ENCODE measurements at places on chromosomes 7 and 10. TPM values are rescaled to one million over a fixed set of nuclear protein-coding genes. Genes with fewer than 3 reads are reported as not detected.

DNA sequence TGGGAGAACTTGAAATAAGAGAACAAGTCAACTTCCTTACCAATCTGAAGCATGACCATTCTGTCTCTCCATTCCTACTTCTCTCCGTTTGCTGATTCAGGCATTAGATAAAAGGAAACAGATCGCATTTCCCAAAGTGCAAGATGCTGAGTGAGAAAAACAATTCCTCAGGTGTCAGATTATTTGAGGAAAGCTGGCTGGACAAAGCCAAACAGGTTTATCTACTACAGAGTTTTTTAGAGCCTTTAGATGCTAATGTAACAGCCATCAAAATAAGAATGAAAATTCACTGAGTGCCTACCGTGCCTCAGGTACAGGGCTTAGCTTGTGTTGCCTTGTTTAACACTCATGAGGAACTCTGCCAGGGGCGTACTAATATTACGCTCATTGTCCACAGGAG, 135.9 kb upstream of the MBL2 start:
- H3K27me3 ChIP-seq, result no peaks in the 10 kb centered on the region
- no peak for DNase-seq
- H3K27ac ChIP-seq, result no peak overlapping the region
- H3K4me1 ChIP-seq, result peaks cover 14% of the 10 kb centered on the region

GRCh38 chr10:66852811-66853210, 73.0 kb upstream of the LRRTM3 start:
- H3K27ac ChIP-seq, result no peak overlapping the region
- H3K36me3 ChIP-seq, result no peaks in the 10 kb centered on the region
- no peaks in the 10 kb centered on the region for H3K4me1 ChIP-seq

- no peaks in the 10 kb centered on the region for H3K36me3 ChIP-seq
- H3K27ac ChIP-seq, result no peak overlapping the region
- H3K4me1 ChIP-seq, result no peaks in the 10 kb centered on the region
- no peak overlapping the region for H3K4me3 ChIP-seq
- H3K27me3 ChIP-seq, result no peaks in the 10 kb centered on the region
- DNase-seq, result no peak
Measured at GRCh38 chr10:29210266-29210868, 78.5 kb upstream of the LYZL1 start.

DNA sequence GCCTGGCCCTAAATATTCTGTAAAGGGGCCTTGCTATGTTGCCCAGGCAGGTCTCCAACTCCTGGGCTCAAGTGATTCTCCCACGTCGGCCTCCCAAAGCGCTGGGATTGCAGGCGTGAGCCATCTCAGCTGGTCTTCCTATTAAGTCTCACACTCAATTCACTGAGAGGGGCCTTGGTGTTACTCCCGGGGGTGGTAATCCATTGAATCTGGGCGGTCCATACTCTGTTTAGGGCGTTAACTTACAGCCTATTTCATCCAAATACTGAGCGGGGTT, 665 bp upstream of the SRRT start:
- peak overlapping the region; percentile 87 for H3K27ac ChIP-seq
- H3K36me3 ChIP-seq, result no peaks in the 10 kb centered on the region
- H3K4me3 ChIP-seq, result peak overlapping the region; percentile 89
- no peak for DNase-seq
- peaks cover 24% of the 10 kb centered on the region for H3K4me1 ChIP-seq
- H3K27me3 ChIP-seq, result no peaks in the 10 kb centered on the region

DNA sequence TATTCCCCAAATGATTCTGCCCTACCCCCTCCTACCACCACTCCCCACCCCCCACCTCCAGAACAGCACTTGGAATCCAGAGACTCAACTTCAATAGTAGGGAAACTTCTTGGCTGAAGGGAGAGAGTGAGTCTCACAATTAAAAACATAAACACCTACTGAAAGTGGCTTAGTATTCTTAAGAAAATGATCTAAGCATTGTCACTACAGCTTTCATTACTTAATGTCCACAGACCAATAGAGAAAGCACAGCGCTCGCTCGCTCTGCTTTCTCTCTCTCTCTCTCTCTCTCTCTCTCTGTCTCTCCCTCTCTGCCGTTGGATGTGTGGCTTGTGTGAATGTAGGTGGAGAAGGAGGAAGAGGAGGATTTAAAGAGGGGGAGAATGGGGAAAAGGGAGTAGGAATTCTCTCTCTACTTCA, 1.5 kb upstream of the SEMA3A start:
- H3K27ac ChIP-seq, result no peak overlapping the region
- no peaks in the 10 kb centered on the region for H3K27me3 ChIP-seq
- no peak overlapping the region for H3K4me3 ChIP-seq
- H3K4me1 ChIP-seq, result no peaks in the 10 kb centered on the region
- no peaks in the 10 kb centered on the region for H3K36me3 ChIP-seq

- no peak overlapping the region for H3K27ac ChIP-seq
- H3K4me3 ChIP-seq, result no peak overlapping the region
- H3K4me1 ChIP-seq, result no peaks in the 10 kb centered on the region
- no peak for DNase-seq
Measured at GRCh38 chr7:1141651-1142050, 18.3 kb downstream of the ZFAND2A start.

DNA sequence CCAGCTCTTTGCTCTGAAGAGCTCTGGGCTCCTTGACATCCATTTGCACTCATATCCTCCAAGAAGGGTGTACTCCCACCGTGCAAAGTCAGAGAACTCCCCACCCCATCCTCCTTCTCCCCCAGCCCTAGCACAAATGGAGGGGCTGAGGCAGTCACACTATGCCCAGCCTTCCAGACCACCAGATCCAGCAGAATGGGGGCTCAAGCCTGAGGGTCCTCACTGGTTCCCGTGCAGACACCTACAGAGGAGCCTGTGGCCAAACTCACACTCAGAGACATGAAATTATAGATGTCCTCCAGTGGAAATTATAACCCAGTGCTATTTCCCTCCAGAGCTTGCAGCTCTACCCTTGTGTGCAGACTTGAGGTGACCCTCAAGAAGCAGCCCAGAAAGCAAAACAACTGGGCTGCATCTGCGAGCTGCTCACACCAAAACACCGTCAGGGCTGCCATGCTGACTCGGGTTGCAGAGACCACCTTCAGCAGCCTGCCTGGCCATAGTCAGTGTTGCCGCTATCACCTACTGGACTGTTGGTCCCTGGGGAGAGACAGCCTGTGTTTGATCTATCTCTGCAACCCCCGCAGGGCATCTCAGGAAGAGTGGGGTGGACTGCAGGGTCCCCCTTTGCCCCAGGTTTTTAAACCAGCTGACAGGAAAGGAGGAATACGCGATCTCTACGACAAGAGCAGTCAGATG, 7.4 kb downstream of the ZNF488 start:
- H3K27me3 ChIP-seq, result no peaks in the 10 kb centered on the region
- no peak for DNase-seq
- H3K4me3 ChIP-seq, result no peak overlapping the region
- no peaks in the 10 kb centered on the region for H3K4me1 ChIP-seq
- no peak overlapping the region for H3K27ac ChIP-seq

DNA sequence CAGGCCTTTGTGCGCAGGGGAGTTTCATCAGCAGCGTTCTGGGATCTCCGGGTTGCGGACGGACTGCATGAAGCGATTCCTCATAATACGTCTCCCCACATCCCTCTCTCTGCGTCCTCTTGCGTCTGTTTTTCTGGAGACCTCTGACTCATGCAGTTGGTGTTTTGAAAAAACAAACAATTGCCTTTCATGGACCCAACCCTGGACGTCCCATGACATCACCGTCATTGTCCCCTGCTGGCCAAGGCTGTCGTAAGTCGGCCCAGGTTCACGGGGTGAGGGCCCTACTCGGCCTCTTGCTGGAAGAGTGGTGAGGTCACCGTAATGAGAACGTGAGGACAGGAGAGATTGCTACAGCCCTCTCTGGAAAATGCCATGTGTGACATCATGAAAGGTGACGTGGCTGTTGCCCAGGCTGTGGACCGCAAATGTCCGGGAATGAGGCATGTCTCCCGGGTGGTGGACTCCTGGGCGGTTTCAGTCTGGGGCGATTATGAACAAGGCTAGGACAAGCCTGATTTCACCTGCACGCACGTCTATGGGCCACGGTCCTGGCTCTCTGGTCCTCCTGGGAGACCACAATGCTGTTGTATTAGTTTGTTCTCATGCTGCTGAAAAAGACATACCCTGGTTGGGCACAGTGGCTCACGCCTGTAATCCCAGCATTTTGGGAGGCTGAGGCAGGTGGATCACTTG, 9.8 kb upstream of the MAFK start:
- no peaks in the 10 kb centered on the region for H3K36me3 ChIP-seq
- no peak overlapping the region for H3K27ac ChIP-seq
- no peaks in the 10 kb centered on the region for H3K4me1 ChIP-seq
- H3K27me3 ChIP-seq, result no peaks in the 10 kb centered on the region

GRCh38 chr10:60728056-60728455, 50.2 kb upstream of the CDK1 start:
- no peak for DNase-seq
- no peaks in the 10 kb centered on the region for H3K36me3 ChIP-seq
- H3K4me1 ChIP-seq, result no peaks in the 10 kb centered on the region
- H3K27me3 ChIP-seq, result peaks cover 7% of the 10 kb centered on the region

DNA sequence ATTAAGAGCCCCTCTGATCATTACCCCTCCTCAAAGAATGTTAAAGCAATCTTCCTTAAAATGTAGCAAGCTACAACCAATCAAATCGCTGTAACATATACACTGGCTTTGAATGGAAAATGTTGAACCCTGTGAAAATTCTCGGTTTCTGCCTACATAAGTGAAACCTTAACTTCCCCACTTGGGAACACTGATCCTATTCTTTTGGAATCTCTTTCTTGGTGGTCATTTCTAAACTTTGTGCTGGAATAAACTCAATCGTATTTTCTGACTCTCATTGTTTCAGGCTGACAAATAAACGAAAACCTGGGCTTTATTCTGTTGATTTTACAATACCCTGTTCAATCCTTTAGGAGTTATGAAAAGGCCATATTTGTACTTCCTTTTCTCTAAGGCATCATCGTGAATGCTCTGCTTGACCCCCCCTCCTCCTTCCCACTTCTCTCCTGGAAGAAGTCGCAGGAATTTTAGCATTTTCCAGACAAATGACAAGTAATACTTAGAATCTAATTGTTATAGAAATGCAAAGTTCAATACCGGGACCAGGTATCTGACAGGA, 155.1 kb upstream of the FAM13C start:
- H3K27me3 ChIP-seq, result no peaks in the 10 kb centered on the region
- no peak overlapping the region for H3K4me3 ChIP-seq
- H3K36me3 ChIP-seq, result no peaks in the 10 kb centered on the region
- no peak for DNase-seq
- no peak overlapping the region for H3K27ac ChIP-seq

GRCh38 chr10:850093-850492, 81.4 kb downstream of the LARP4B start:
- no peak for DNase-seq
- no peak overlapping the region for H3K4me3 ChIP-seq
- H3K4me1 ChIP-seq, result no peaks in the 10 kb centered on the region
- no peaks in the 10 kb centered on the region for H3K36me3 ChIP-seq
- no peak overlapping the region for H3K27ac ChIP-seq
- no peaks in the 10 kb centered on the region for H3K27me3 ChIP-seq

- no peaks in the 10 kb centered on the region for H3K4me1 ChIP-seq
- no peak overlapping the region for H3K27ac ChIP-seq
Measured at GRCh38 chr7:50331564-50332208, 27.2 kb downstream of the IKZF1 start.

DNA sequence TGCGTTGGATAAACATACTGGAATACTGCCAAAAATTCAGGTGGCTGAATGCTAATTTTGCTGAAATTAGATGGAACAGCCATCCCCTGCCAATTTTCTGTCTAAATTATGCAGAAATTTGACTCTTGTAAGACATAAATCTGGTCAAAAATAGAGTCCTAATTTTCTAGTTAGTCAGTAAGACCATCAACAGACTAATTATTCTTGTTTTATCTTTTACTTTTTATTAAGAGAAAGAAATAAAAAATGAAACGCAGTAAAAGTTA, 110.3 kb upstream of the GATA3 start:
- no peaks in the 10 kb centered on the region for H3K36me3 ChIP-seq
- H3K27me3 ChIP-seq, result no peaks in the 10 kb centered on the region
- DNase-seq, result no peak
- no peak overlapping the region for H3K27ac ChIP-seq

GRCh38 chr10:72009425-72010081, 45.4 kb downstream of the CHST3 start:
- no peaks in the 10 kb centered on the region for H3K36me3 ChIP-seq
- no peak overlapping the region for H3K4me3 ChIP-seq
- peak overlapping the region; percentile 47 for H3K27ac ChIP-seq
- DNase-seq, result peak; percentile 34
- no peaks in the 10 kb centered on the region for H3K4me1 ChIP-seq

DNA sequence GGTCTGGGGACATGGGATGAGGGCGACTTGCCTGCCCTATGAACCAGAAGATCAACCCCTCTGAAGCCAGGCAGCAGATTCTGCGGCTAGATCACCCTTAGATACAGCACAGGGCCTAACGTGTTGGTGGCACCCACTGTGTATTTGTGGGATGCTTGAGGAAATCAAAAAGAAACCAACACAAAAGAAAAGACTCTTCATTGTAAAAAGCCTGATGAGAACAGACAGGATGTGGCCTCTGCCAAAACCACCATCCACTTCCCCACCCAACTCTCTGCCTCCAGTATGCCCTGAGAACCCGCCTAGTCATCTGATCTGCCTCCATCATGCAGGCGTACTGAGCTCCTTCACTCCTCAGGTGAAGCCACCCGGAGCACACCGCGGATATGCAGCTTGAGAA, 97.2 kb upstream of the INSYN2A start:
- H3K36me3 ChIP-seq, result no peaks in the 10 kb centered on the region
- H3K27me3 ChIP-seq, result no peaks in the 10 kb centered on the region
- no peak overlapping the region for H3K27ac ChIP-seq
- no peak overlapping the region for H3K4me3 ChIP-seq
- no peaks in the 10 kb centered on the region for H3K4me1 ChIP-seq
- no peak for DNase-seq

DNA sequence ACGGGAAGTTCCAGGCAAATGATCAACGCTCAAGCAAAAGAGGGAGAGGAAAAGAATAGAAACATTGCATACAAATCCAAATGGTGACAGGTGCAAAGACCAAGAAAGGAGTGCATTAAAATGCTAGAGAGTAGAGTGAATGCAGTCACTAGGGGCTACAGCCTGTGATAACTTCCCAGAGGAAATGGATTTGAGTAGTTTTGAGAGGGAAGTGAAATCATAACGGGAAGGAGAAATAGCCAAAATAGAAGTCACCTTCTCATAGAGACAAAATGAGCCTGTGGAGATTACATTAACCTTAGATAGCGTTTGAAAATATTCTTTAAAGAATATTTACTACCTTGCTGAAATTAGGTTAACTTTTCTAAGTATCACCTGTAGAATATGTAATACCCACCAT, 26.5 kb downstream of the NUP42 start:
- no peaks in the 10 kb centered on the region for H3K36me3 ChIP-seq
- no peaks in the 10 kb centered on the region for H3K27me3 ChIP-seq
- no peak overlapping the region for H3K4me3 ChIP-seq
- no peak overlapping the region for H3K27ac ChIP-seq
- H3K4me1 ChIP-seq, result no peaks in the 10 kb centered on the region

- no peaks in the 10 kb centered on the region for H3K27me3 ChIP-seq
- no peak overlapping the region for H3K4me3 ChIP-seq
- H3K27ac ChIP-seq, result no peak overlapping the region
- no peaks in the 10 kb centered on the region for H3K36me3 ChIP-seq
- no peaks in the 10 kb centered on the region for H3K4me1 ChIP-seq
Measured at GRCh38 chr10:71868192-71868697, 17.2 kb upstream of the PSAP start.

- no peaks in the 10 kb centered on the region for H3K36me3 ChIP-seq
- H3K4me1 ChIP-seq, result no peaks in the 10 kb centered on the region
- H3K27me3 ChIP-seq, result no peaks in the 10 kb centered on the region
Measured at GRCh38 chr7:35761871-35762677, 38.8 kb upstream of the SEPTIN7 start.

OPTN gene
- 30.4 TPM for total RNA-seq

ZFAND2A gene
- total RNA-seq, result 24.3 TPM

PNLIPRP1 gene
- total RNA-seq, result not detected

GBX1 gene
- not detected for total RNA-seq

FLNC gene
- 5.1 TPM for total RNA-seq

RBM20 gene
- total RNA-seq, result 0.29 TPM

TWNK gene
- total RNA-seq, result 2.9 TPM

AASS gene
- 83.0 TPM for total RNA-seq

NUPR2 gene
- not detected for total RNA-seq

RBP3 gene
- not detected for total RNA-seq

Data from right lobe of liver (tissue), 6 donors.